ENCODE measurements at places on chromosomes 1 and 21. TPM values are rescaled to one million over a fixed set of nuclear protein-coding genes. Genes with fewer than 3 reads are reported as not detected.

Gene TAS1R2
- not detected for total RNA-seq

GRCh38 chr1:100358210-100358609 lies 5.9 kb downstream of the CDC14A start:
- peaks cover 26% of the 10 kb centered on the region for H3K4me1 ChIP-seq
- H3K27ac ChIP-seq = no peak overlapping the region
- DNase-seq = peak; percentile 47
- H3K27me3 ChIP-seq = no peaks in the 10 kb centered on the region
- H3K36me3 ChIP-seq = peaks cover 2% of the 10 kb centered on the region

- DNase-seq = no peak
- no peaks in the 10 kb centered on the region for H3K36me3 ChIP-seq
- no peaks in the 10 kb centered on the region for H3K27me3 ChIP-seq
- no peak overlapping the region for H3K27ac ChIP-seq
- H3K4me1 ChIP-seq = no peaks in the 10 kb centered on the region
- H3K4me3 ChIP-seq = no peak overlapping the region
Observed at GRCh38 chr1:24978383-24979032, 48.4 kb upstream of the RUNX3 start.

Gene ITGB2
- total RNA-seq = 0.65 TPM

Gene FMOD
- total RNA-seq = 0.11 TPM

Gene TAF12
- 15.3 TPM for total RNA-seq

Gene RAB7B
- total RNA-seq = not detected

DNA sequence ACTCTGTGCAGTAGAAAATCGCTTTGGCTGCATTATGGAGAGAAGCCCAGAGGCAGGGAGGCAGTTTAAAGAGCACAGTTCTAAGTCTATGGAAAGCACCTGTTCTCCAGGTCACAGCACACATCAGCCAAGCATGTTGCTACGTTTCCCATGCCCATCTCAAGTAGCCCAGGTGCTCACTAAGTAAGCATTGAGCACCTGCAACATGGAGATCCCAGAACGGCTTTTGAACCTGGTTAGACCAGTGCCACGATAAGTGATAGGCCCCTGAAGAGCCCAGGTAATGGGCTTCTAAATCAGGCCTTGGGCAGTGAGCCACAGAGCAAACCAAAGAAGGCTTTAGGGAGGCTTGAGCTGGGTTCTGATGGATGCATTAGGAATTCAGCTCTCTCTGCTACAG lies 186.2 kb downstream of the C1orf94 start:
- H3K27me3 ChIP-seq = no peaks in the 10 kb centered on the region
- no peaks in the 10 kb centered on the region for H3K4me1 ChIP-seq
- no peak for DNase-seq
- H3K4me3 ChIP-seq = no peak overlapping the region
- no peaks in the 10 kb centered on the region for H3K36me3 ChIP-seq
- H3K27ac ChIP-seq = no peak overlapping the region

DNA sequence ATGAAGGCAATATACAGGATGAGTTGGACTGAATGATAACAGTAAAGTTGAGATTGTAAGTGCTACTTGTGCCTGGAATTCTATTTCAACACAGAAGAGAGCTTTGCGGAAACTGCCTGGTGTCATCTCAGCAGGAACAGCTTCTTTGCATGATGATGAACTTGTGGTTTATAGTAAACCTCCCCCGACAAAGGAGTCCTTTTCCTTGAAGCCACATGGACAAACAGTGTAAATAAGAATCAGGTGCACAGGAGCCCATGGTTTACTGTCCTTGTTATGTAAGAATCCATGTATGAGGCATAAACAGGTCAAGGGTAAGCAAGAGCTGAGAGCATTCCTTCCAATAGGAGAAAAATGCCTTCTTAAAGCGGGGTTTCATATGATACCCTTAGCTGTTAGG lies 66.2 kb downstream of the PCNX2 start:
- no peak overlapping the region for H3K27ac ChIP-seq
- H3K27me3 ChIP-seq = no peaks in the 10 kb centered on the region
- no peaks in the 10 kb centered on the region for H3K36me3 ChIP-seq
- no peak overlapping the region for H3K4me3 ChIP-seq
- no peak for DNase-seq
- H3K4me1 ChIP-seq = no peaks in the 10 kb centered on the region

GRCh38 chr1:17177651-17178050 lies 27.3 kb upstream of the PADI1 start:
- H3K36me3 ChIP-seq = no peaks in the 10 kb centered on the region
- H3K4me3 ChIP-seq = no peak overlapping the region
- no peaks in the 10 kb centered on the region for H3K4me1 ChIP-seq

Gene CDK11A
- 53.6 TPM for total RNA-seq

GRCh38 chr1:240987928-240988327 lies 369.1 kb downstream of the RGS7 start:
- no peak for DNase-seq
- H3K27me3 ChIP-seq = no peaks in the 10 kb centered on the region
- H3K36me3 ChIP-seq = no peaks in the 10 kb centered on the region
- H3K27ac ChIP-seq = no peak overlapping the region
- no peak overlapping the region for H3K4me3 ChIP-seq

- no peak for DNase-seq
- H3K36me3 ChIP-seq = no peaks in the 10 kb centered on the region
- H3K27ac ChIP-seq = no peak overlapping the region
- no peak overlapping the region for H3K4me3 ChIP-seq
- no peaks in the 10 kb centered on the region for H3K4me1 ChIP-seq
Observed at GRCh38 chr1:5914676-5915365, 77.4 kb downstream of the NPHP4 start.

- H3K4me1 ChIP-seq = no peaks in the 10 kb centered on the region
- H3K36me3 ChIP-seq = no peaks in the 10 kb centered on the region
- H3K27me3 ChIP-seq = peaks cover 8% of the 10 kb centered on the region
- H3K27ac ChIP-seq = no peak overlapping the region
- no peak overlapping the region for H3K4me3 ChIP-seq
- no peak for DNase-seq
Observed at GRCh38 chr1:167186771-167187170, 33.9 kb upstream of the POU2F1 start.

Gene ENAH
- 80.3 TPM for total RNA-seq
